ENCODE measurements at places on chromosomes 3 and 15.
A peak's percentile ranks its signal among the peaks of the same experiment; 100 is the strongest.

DNA sequence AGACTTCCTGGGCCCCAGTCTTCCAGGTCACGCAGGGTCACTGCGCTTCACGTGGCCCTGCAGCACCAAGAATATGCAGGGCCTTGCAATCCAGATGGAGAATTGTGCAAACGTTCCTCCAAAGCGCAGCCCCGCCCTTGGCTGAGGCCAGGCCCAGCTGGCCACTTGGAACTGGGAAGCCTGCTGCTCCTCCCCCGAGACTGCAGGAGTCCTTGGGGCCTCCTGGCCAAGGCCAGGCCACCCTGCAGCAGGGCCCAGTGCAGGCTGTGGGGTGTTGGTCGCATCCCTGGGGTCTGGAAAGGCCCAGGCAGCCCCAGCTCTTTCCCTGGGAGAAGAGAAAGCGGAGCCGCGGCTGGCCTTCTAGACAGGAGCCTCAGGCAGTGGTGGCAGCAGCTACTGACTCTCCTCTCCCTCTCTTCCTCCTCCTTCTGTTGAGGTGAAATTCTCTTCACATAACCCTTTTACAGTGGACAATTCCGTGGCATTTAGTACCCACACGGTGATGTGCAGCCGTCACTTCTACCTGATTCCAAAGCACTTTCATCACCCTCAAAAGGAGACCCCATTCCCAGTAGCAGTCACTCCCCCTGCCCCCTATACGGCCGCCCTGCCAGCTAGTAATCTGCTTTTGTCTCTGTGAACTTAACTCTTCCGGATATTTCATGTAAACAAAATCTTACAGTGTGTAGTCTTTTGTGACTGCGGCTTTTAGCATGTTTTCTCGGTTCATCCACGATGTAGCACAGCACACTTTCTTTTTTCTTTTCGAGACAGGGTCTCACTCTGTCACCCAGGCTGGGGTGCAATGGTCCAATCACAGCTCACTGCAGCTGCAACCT is 103.9 kb downstream of the TMEM266 start:
- no peak overlapping the region for H3K4me3 ChIP-seq
- peaks cover 21% of the 10 kb centered on the region for H3K27me3 ChIP-seq
- H3K27ac ChIP-seq, result no peak overlapping the region

DNA sequence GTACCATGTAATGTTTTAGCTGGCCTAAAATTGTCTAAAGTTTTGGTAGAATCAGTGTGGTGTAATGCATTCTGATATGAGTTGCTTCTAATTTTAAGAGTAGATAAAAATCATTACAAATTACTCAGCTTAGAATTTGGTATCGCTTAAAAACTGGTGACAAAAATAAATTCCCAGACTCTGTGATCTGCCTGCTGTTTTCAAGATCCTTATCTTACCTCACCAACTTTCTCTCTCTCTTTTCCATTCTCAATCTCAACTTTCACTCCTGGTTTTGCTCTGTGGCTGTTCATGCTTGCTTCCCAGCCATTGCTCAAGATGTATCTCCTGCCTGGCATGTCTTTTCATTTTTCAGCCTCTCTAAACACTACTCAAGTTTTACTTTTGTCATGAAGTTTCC is 45.7 kb downstream of the TCF12 start:
- H3K27me3 ChIP-seq, result no peaks in the 10 kb centered on the region
- H3K27ac ChIP-seq, result no peak overlapping the region
- H3K4me1 ChIP-seq, result peaks cover 1% of the 10 kb centered on the region
- no peaks in the 10 kb centered on the region for H3K36me3 ChIP-seq
- peak; percentile 69 for DNase-seq

DNA sequence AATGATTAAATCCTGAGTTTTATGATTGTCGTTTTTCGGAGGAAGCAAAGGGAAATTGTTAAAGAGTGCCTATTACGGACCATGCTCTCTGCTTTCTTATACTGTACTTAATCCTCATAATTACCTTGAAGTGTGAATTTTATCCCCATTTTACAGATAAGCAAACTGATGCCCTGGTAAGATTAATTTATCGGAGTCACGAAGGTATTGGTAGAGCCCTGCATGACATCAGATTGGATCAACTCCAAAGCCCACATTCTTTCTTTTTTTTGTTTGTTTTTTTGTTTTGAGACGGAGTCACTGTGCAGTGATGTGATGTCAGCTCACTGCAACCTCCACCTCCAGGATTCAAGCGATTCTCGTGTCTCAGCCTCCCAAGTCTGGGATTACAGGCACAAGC is 1.6 kb upstream of the GNB4 start:
- H3K36me3 ChIP-seq, result no peaks in the 10 kb centered on the region
- H3K27ac ChIP-seq, result no peak overlapping the region
- no peak for DNase-seq
- no peaks in the 10 kb centered on the region for H3K4me1 ChIP-seq

- peaks cover 78% of the 10 kb centered on the region for H3K4me1 ChIP-seq
- H3K36me3 ChIP-seq, result peaks cover 3% of the 10 kb centered on the region
- no peak for DNase-seq
- H3K27ac ChIP-seq, result peak overlapping the region; percentile 63
- no peak overlapping the region for H3K4me3 ChIP-seq
These were observed 84.9 kb downstream of the TBC1D2B start for GRCh38 chr15:77992356-77993222.

DNA sequence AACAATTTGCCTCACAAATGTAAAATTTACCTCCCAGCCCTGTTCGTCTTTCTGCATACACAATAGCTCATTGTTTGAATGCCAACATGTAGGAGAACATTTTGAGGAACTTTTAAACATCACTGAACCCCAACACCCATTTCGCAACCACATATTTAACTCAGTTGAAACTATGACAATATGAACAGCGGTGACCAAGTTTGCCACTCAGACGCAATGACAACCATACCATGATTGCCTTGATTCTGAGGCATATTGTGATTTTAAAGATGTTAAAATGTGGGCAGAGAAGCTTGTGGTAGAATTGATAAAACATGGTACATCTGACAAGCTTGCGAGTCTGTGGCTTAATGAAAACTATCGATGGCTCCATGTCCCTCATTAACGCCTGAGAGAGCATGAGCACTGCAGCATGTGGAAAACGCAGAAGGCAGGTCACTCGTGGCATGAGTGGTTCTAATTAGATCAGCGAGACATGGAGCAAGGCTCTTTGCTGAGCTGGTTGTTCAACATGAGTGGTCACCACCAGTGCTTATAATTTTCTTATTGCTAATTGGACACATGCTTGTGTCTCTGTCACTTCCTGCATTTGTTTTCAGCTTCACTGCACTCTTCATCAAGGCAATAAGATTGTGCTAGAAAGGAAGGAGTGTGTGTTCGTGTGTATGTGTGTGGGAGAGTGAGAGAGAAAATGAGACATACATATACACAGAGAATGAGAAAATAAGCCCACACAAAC is 116.8 kb downstream of the CHST2 start:
- DNase-seq, result no peak
- no peak overlapping the region for H3K4me3 ChIP-seq
- no peaks in the 10 kb centered on the region for H3K27me3 ChIP-seq
- no peaks in the 10 kb centered on the region for H3K36me3 ChIP-seq
- H3K4me1 ChIP-seq, result peaks cover 10% of the 10 kb centered on the region

GRCh38 chr3:108509263-108509662 is 1.1 kb downstream of the MYH15 start:
- no peak overlapping the region for H3K4me3 ChIP-seq
- no peaks in the 10 kb centered on the region for H3K36me3 ChIP-seq
- H3K27me3 ChIP-seq, result no peaks in the 10 kb centered on the region

GRCh38 chr3:49614936-49615335 is 59.2 kb upstream of the APEH start:
- H3K27me3 ChIP-seq, result no peaks in the 10 kb centered on the region
- DNase-seq, result no peak
- H3K4me1 ChIP-seq, result peaks cover 19% of the 10 kb centered on the region
- no peaks in the 10 kb centered on the region for H3K36me3 ChIP-seq
- no peak overlapping the region for H3K27ac ChIP-seq
- H3K4me3 ChIP-seq, result no peak overlapping the region
